Activated CD4-positive, alpha-beta T cell treated with anti-CD3 and anti-CD28 coated beads, Interleukin-2, amount 10 ng/mL, durations not matched to agents 7 days and 5 days (primary cell): ENCODE measurements at places on chromosomes 5 and 9. TPM values are rescaled to one million over a fixed set of nuclear protein-coding genes. Genes with fewer than 3 reads are reported as not detected.

GPR150 gene
- total RNA-seq = 0.87 TPM

AK8 gene
- not detected for total RNA-seq

FOXD4L3 gene
- not detected for total RNA-seq

PCDHGB4 gene
- total RNA-seq = not detected

CHSY3 gene
- not detected for total RNA-seq

SEPTIN8 gene
- total RNA-seq = 20.5 TPM

GPRIN1 gene
- total RNA-seq = 2.5 TPM

GRCh38 chr5:57906671-57907070 lies 424.1 kb upstream of the ACTBL2 start:
- no peak overlapping the region for H3K27ac ChIP-seq
- H3K36me3 ChIP-seq = no peaks in the 10 kb centered on the region
- no peak for DNase-seq
- H3K27me3 ChIP-seq = peaks cover 6% of the 10 kb centered on the region

DNA sequence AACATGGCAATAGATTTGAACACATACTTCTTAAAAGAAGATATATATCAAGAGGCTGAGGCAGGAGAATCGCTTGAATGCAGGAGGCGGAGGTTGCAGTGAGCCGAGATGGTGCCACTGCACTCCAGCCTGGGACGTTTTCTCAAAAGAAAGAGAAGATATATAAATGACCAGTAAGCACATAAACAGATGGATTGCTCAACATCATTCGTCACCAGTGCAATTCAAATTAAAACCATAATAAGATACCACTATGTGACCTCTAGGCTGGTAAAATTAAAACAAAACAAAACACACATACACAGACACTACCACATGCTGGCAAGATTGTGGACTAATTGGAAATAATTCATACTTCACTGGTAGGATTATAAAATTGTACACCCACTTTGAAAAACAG lies 5.3 kb upstream of the TXN start:
- H3K27me3 ChIP-seq = peaks cover 9% of the 10 kb centered on the region
- H3K4me1 ChIP-seq = peaks cover 21% of the 10 kb centered on the region
- no peak overlapping the region for H3K4me3 ChIP-seq

DNA sequence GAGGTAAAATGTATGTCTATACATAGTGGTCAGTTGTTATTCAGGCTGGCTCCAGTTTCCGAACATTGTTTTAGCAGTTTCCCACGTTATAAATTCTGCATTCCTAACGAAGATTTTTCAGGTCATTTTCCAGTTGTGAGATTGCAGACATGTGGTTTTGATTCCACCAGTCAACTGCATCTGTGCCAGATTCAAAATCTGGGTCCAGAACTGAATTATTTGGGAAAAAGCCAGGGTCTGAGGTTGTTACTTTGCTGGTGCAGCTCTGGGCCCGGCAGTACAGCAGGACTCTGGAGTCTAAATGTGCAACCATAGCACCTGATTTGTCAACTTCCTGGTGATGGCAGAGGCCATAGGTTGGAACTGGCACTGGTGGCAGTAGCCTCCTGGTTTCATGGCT lies 105.7 kb upstream of the MEGF10 start:
- H3K27ac ChIP-seq = no peak overlapping the region
- no peak overlapping the region for H3K4me3 ChIP-seq
- H3K4me1 ChIP-seq = no peaks in the 10 kb centered on the region
- H3K36me3 ChIP-seq = no peaks in the 10 kb centered on the region
- DNase-seq = no peak

DNA sequence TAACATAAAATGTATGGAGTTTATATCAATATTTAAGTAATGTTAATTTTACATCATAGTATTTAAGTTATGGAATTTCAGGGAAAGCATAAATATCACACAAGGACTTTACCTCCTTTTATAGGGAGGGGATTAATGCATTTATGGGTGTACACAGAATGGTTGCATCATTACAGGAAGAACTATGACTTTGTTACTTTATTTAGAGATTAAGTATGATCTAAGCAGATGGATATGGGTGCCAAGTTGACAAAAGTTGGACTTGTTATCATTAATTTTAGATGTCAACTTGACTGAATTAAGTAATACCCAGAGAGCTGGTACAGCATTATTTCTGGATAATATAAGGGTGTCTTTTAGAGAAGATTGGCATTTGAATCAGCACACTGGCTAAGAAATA lies 160.5 kb upstream of the CDH10 start:
- no peaks in the 10 kb centered on the region for H3K36me3 ChIP-seq
- no peak overlapping the region for H3K27ac ChIP-seq
- no peak overlapping the region for H3K4me3 ChIP-seq
- H3K4me1 ChIP-seq = no peaks in the 10 kb centered on the region
- DNase-seq = no peak

GRCh38 chr5:178323961-178324360 lies 91.4 kb upstream of the PHYKPL start:
- H3K4me1 ChIP-seq = no peaks in the 10 kb centered on the region
- no peaks in the 10 kb centered on the region for H3K27me3 ChIP-seq
- no peak for DNase-seq
- H3K36me3 ChIP-seq = no peaks in the 10 kb centered on the region
- no peak overlapping the region for H3K27ac ChIP-seq
- H3K4me3 ChIP-seq = no peak overlapping the region

GRCh38 chr9:132381966-132382541 lies 24.6 kb downstream of the TTF1 start:
- DNase-seq = no peak
- no peaks in the 10 kb centered on the region for H3K27me3 ChIP-seq
- peaks cover 52% of the 10 kb centered on the region for H3K36me3 ChIP-seq
- H3K4me1 ChIP-seq = peaks cover 35% of the 10 kb centered on the region
- no peak overlapping the region for H3K4me3 ChIP-seq
- H3K27ac ChIP-seq = peak overlapping the region; percentile 69

DNA sequence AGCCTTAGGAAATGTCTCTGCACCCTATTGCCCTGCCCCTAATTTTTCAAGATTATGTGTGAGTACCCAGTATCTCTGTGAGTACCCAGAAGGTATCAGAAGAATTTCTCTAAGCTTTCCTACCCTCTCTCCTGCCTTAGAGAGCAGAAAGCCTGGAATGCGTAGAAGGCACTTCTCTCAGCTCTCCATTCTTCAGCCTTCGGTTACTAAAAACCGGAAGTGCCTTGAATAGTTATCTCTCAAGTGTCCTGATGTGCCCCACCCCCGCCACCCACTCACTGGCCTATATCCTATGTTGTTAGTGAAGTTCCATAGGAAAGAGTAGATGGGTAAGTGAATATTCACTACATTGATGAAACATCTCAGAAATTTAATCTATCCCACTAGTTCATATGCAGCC lies 210.7 kb upstream of the CDH10 start:
- DNase-seq = no peak
- no peak overlapping the region for H3K27ac ChIP-seq
- no peaks in the 10 kb centered on the region for H3K4me1 ChIP-seq
- no peak overlapping the region for H3K4me3 ChIP-seq

GRCh38 chr5:96836817-96837216 lies 29.1 kb upstream of the ERAP1 start:
- no peaks in the 10 kb centered on the region for H3K36me3 ChIP-seq
- peaks cover 4% of the 10 kb centered on the region for H3K4me1 ChIP-seq
- no peak overlapping the region for H3K27ac ChIP-seq
- DNase-seq = no peak

- no peaks in the 10 kb centered on the region for H3K36me3 ChIP-seq
- no peak overlapping the region for H3K27ac ChIP-seq
- DNase-seq = no peak
- H3K4me3 ChIP-seq = no peak overlapping the region
These were observed 1.6 kb upstream of the FCN1 start for GRCh38 chr9:134919303-134919702.

DNA sequence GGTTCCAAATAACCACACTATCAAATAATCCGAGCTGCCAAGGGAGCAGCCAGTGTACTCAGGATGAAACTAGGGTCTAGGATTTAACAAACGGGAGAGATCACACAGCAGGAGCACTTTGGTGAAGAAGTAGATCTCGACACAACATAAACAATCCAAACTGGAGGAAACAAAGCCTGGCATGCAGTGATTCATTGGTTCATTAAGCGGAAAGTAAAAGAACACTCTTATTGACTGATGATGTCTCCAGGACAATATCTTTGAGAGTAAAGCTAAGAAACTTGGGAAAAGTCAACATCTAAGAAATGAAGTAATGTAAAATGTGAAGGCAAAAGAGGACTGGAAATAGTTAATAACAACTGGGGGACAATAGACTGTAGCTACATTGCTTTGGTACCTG lies 1478.3 kb upstream of the CDH9 start:
- H3K4me3 ChIP-seq = no peak overlapping the region
- H3K36me3 ChIP-seq = no peaks in the 10 kb centered on the region
- no peaks in the 10 kb centered on the region for H3K4me1 ChIP-seq
- H3K27me3 ChIP-seq = no peaks in the 10 kb centered on the region
- no peak overlapping the region for H3K27ac ChIP-seq

GRCh38 chr5:34455098-34455497 lies 201.0 kb upstream of the RAI14 start:
- no peak overlapping the region for H3K4me3 ChIP-seq
- H3K27ac ChIP-seq = no peak overlapping the region
- no peaks in the 10 kb centered on the region for H3K4me1 ChIP-seq
- no peak for DNase-seq
- H3K36me3 ChIP-seq = no peaks in the 10 kb centered on the region

- H3K4me3 ChIP-seq = no peak overlapping the region
- peaks cover 7% of the 10 kb centered on the region for H3K36me3 ChIP-seq
- peaks cover 10% of the 10 kb centered on the region for H3K4me1 ChIP-seq
- DNase-seq = no peak
These were observed 5.1 kb upstream of the AHRR start for GRCh38 chr5:316210-317085.

GRCh38 chr9:1747417-1747967 lies 267.7 kb upstream of the SMARCA2 start:
- no peak overlapping the region for H3K27ac ChIP-seq
- no peak overlapping the region for H3K4me3 ChIP-seq
- peaks cover 8% of the 10 kb centered on the region for H3K27me3 ChIP-seq

DNA sequence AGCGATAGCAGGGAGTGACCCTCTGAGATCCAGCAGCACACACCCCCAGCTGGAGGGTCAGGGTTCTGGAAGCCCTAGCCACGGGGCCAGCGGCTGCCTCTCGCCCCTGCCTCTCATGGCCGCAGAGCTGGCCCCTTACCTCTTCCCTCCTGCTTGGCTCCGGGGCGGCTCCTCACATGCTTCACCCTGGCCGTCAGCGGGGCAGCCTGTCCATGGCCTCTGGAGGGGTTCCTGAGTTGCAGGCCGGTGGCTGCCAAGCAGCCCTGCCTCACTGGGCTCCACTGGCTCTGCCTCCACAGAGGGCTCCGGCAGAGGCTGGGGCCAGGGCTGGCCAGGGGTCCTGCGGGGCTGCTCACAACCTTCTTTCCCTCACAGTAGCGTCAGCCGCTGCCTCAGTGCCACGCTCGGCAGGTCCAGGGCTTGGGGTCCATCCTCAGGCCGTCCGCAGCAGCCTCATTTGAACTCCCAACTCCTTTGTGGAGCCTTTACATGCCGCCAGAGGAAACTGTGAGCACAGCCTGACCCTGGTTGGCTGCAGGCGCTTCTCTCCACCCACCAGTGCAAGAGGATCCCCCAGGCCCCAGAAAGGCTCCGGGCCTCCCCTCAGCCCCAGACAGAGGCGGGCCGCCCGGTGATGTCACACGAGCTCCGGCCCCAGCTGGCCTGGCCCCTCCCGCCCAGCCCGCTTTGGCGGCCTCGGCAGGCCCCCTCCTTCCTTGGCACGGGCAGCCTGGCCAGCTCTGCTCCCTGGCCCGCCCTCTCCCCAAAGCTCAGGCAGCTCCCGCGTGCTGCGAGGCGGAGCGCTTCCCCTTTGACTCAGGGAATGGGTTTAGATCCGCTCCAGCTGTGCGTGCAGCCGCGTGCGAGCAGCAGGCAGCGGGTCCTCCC lies at the start of gene ANGPTL2:
TSS of gene ANGPTL2 (minus strand) at position 460 of the 888 bp plus-strand sequence. CDS start 13,904 bp downstream, outside the sequence.
- H3K27ac ChIP-seq = no peak within 1 kb of the TSS
- no peaks in the 10 kb centered on the region for H3K4me1 ChIP-seq
- peaks cover 68% of the 10 kb centered on the region for H3K27me3 ChIP-seq
- no peak for DNase-seq
- no peak within 1 kb of the TSS for H3K4me3 ChIP-seq
- H3K36me3 ChIP-seq = no peaks in the 10 kb centered on the region

DNA sequence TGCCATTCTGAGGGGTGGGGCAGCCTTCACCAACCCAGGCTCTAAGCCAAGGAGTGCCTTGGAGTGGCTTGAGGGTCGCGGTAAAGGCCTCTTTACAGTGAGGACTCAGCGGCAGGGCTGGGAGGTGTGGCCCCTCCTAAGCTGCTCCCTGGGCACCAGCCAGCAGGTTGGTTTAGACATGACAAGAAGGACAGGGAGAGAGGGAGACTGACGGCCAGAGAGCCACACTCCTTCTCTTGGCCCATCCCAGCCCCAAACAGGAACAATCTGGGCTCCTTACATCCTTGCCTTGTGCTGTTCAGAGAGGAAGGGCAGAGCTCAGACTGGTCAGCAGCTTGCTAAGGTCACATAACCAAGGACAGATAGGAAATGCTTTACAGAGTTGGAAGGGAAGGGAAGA lies 94.5 kb downstream of the LMX1B start:
- no peaks in the 10 kb centered on the region for H3K36me3 ChIP-seq
- H3K27ac ChIP-seq = no peak overlapping the region
- H3K4me1 ChIP-seq = peaks cover 19% of the 10 kb centered on the region
- H3K4me3 ChIP-seq = no peak overlapping the region
